ENCODE measurements at places on chromosomes 11 and 22.
A peak's percentile ranks its signal among the peaks of the same experiment; 100 is the strongest.

DNA sequence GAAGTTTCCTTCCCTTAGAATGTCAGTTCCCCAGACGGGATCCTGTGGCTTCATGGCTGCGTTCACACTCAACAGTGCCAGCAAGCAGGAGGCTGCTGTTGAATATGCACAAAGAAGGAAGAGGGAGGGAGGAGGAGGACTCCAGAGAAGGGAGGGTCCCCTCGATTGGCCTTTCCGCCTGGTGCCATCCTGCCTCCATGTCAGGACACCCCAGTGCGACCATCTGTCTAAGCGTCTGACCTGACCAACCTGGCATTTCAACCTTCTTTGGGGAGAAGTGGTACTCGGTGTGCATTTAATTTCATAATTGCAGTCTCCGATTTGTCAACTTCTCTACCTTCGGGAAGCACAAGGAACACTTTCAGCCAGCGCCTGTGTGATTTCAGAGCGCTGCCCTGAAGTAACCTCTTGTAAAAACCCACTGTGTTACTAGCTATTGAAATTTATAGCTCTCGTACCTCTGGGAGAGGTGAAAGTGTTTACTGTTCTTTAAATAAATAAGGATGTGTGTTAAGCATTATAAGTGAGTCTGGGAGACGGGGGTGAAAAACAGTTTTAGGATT, 1491.9 kb downstream of the TBC1D22A start:
- DNase-seq: no peak

DNA sequence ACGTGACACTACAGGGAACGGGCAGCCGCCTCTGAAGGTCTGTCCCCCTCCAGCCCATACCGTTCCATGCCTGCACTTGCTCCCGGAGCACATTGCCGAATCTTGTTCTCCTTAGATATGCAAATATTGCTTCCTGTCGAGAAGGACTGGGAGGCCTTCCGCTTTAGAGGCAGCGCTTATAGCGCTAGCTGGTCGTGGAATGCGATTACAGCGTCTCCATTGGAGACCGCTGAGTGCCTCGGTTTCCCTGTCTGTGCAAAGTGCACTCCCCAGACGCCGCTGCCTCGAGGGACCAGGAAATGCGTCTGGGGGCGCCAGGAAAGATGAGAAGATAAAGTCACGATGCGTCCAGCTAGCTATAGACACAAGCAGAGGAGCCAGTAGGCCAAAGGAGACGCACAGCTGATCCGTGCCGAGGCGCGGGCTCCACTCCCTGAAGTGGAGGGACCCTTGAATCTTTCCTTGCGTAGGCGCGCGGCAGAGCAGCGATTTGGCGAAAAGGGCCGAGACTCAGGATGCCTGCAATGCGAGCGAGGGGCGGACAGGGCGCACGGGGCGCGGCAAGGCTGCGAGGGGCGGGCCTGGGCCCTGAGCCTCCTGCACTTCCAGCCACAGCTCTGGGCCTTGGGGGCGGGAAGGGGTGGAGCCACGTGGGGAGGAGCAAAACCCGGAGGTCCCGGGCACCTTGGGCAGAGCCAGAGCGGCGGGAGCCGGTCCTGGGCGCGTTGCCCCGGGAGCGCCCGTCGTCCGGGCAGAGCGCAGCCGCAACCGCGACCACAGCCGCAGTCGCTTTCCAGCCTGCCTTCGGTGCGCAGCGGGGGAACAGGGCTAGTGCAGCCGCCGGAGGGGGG, at the start of gene RASSF10:
Gene RASSF10, plus strand, starts transcription at position 692 of the 851 bp plus-strand sequence. CDS start 261 bp downstream, outside the sequence.
- no peak for DNase-seq

- DNase-seq: no peak
Observed at GRCh38 chr11:118845369-118845768, 38.3 kb upstream of the CXCR5 start.

- DNase-seq: no peak
Observed at GRCh38 chr11:84468235-84468634, 1158.9 kb downstream of the DLG2 start.

- peak; percentile 54 for DNase-seq
Observed at GRCh38 chr22:28027453-28028448, 108.7 kb upstream of the PITPNB start.

DNA sequence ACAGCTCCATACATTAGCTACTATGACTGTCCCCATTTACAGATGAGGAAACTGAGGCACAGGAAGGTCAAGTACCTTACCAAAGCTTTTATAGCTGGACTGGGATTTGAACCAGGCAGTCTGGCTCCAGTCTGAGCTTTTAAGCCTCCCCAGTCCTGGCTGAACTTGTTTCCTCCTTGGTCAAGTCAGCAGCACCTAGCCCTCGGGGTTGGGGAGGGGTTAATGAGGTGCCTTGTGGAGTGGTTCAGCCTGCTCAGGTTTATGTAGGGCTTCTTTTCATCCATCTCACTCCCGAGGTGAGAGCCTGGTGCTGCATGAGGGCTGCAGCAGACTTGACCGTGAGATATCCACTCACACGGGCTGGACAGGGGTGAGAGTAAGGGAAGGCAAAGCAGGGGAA, 36.7 kb upstream of the GCAT start:
- DNase-seq: no peak

DNA sequence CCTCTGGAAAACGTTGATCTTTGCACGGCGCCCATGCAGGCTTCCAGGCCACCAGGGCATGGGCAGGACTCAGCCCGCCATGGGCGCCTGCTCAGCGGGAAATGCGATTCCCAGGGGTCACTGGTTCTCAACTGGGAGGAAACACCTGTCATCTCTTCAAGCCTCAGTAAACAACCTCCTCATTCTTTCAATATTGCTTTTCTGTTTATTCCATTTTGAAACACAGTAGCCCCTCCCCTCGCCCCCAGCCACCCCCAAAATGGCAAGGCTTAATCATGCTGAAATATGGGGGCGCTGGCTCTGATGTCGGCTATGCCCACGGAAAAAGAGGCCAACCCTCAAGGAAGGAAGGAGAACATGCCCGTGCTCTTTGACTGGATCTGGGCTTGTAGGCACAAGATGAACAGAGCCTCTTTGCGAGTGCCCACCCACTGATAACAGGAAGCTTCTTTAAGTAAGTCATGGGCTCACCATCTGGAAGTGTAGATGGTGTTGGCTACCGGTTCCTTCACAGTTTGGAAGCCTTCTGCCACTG, 594 bp upstream of the POU2AF1 start:
- DNase-seq: no peak

GRCh38 chr11:31808721-31809540, 2.2 kb downstream of the PAX6 start:
- no peak for DNase-seq

DNA sequence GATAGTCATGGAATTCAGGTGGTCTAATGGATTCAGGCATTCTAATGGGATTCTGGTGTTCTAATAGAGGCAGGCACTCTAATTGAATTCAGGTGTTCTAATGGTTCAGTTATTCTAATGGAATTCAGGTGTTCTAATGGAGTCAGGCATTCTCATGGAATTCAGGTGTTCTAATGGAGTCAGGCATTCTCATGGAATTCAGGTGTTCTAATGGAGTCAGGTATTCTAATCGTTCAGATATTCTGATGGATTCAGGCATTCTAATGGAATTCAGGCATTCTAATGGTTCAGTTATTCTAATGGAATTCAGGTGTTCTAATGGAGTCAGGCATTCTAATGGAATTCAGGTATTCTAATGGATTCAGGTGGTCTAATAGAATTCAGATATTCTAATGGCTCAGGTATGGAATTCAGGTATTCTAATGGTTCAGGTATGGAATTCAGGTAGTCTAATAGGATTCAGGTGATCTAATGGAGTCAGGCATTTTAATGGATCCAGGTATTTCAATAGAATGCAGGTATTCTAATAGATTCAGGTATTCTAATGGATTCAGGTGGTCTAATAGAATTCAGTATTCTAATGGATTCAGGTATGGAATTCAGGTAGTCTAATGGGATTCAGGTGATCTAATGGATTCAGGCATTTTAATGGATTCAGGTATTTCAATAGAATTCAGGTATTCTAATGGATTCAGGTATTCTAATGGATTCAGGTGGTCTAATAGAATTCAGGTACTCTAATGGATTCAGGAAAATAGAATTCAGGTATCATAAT, 22.0 kb upstream of the PHF21B start:
- DNase-seq: no peak

- DNase-seq: no peak
Observed at GRCh38 chr11:10943968-10944367, 86.1 kb upstream of the ZBED5 start.

DNA sequence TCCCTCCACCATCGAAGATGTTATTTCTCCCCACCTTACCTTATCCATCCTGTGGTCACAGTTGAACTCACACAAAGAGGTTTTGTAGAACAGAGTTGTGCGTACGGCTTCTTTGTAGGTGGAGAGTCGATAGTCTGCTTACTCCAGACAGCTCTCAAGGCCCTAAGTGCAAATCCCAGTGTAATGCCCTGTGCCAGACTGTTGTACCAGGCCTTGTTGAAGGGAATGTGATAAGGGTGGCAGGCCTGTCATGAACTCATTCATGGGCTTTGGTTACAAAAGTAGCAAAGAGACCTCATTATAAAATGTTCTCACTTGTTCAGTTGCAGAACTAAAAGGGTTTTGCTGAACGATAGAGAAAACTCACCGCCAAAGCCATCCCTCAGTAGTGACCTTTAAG, 288.7 kb upstream of the CADM1 start:
- no peak for DNase-seq

- DNase-seq: no peak
Observed at GRCh38 chr22:35498026-35498800, 42.4 kb upstream of the RASD2 start.

- no peak for DNase-seq
Observed at GRCh38 chr22:46251816-46252380, 1.8 kb upstream of the CDPF1 start.

Measured in aorta (tissue), 5 donors.